ENCODE measurements at places on chromosomes 6 and 20.

GRCh38 chr6:20639161-20639560, 104.9 kb downstream of the CDKAL1 start:
- no peak for DNase-seq

DNA sequence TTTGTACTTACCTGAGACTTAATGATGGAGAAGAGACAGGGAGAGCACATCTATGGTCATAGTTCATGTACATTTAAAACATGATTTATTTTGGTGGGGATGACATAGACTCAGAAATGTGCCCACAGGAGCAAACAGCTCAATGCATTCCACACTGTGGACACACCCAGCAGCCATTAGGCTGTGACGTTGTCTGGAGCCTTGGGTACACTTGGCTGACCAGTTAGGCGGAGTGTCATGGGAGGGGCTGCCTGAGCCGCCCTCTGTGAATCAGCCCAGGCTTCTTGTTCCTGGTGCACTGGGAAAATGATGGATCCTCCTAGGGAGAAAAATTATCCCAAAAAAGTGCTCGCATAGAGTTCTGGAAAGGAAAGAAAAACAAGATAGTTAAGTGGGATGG, 231.0 kb upstream of the GMDS start:
- DNase-seq: no peak

DNA sequence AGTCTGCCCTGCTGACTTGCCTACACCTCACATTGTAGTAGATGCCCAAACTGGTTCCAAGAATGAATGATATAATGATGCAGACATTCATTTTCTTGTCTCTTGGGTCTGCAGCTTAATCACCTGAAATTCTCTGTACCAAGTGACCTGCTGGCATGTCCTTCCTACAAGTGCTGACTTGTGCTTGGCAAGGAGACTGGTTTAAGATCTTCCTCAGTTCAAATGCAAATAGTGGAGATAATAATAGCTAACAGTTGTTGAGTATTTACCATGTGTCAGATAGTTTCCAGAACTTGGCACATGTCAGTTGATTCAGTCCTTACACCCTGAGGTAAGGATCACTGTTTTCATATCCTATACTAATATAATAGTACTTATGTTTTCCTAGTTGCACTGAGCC, 223.4 kb downstream of the SLC24A3 start:
- no peak for DNase-seq

DNA sequence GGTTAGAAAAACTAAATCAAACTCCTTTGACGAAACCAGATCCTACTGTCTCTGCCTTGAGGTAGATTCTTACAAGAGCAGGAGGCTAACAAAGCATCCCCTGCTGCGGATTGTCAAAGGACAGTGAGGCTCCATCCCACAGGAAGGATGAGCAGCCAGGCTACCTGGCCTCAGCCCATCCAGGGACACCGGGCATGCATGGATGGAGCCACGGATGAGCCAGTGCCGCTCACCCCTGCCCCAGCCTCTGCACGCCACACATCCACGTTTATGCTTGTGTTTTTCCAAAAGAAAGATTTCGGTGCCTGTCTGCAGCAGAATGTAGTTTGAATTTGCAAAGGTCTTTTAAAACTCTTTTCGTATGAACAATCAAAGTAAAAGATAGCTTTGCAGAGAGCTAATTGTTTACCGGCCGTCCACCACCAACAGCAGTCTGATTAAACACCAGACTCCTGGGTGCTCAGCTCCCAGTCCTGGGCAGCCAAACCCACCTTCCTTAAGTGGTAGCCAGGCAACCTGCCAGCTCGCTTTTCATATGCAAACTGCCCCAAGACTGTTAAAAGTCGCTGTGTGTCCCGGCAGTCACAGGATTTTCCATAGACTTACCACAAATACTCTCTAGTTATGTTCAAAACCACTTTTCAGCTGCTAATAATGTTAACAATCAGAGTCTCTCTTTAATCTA, 999 bp downstream of the THBS2 start:
- DNase-seq: no peak

GRCh38 chr6:116192786-116193185, 61.1 kb downstream of the TSPYL4 start:
- DNase-seq: no peak

DNA sequence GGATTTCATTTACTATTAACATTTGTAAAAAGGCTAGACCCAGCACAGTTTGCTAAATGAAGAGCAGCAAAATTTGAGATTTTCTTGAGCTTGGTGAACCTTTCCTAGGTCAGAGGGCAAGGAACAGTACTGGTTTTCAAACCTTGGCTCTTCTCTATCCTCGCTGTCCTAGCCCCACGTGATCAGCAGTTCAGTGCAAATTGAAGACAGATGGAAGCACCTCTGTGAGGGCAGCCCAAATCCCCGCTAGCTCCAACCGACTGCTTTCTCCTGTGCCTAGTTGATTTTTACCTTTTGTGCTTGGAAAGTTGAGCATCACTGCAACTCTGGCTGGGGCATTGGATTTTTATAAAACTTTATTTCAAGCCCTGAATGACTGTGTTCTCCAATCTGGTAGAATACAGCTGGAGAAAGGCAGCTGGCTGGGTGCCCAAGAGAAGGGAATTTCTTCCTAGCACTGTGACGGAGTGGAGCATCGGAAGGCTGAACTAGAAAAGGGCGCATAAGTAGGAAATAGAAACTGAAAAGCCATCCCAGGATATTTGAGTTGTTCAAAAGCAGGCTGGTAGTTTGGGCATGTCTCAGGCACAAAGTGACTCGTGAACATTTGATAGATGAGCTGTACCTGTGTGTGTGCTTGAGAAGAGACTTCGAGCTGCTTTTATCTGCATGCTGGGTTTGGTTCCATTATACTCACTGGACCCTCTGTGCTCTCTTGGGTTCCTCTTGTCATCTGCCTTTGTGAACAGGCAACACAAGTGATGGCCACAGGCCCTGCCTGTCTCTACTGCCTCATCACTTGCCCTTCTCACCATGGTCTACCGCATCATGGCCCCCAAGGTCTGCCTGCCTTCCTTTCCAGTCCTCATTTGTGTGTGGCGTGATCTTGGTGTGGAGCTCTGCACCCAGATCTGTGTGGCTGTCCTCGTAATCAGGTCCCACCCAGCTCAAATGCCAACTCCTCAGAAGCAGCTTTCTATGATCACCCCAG, 2.3 kb downstream of the RNF114 start:
- DNase-seq: no peak
